Stimulated activated CD8-positive, alpha-beta memory T cell treated with anti-CD3 and anti-CD28 coated beads, Interleukin-2, amount 100 ng/mL, for 1 hour (primary cell): ENCODE measurements at places on chromosomes 5 and 9.

DNA sequence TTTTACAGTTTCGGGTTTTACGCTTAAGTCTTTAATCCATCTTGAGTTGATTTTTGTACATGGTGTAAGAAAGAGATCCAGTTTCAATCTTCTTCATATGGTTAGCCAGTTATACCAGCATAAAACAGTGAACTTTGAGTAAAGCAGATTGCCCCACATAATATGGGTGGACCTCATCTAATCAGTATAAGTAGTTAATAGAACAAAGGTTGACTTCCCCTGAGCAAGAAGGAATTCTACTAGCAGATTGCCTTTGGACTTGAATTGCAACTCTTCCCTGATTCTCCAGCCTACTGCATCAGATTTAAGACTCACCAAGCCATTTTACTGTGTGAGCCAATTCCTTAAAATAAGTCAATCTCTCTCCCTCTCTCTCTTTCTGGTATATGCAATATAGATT lies 173.2 kb downstream of the SNCAIP start:
- DNase-seq = no peak

GRCh38 chr5:171495122-171495700 lies 75.8 kb downstream of the FGF18 start:
- no peak for DNase-seq

GRCh38 chr9:84834426-84834825 lies 164.9 kb downstream of the NTRK2 start:
- no peak for DNase-seq

DNA sequence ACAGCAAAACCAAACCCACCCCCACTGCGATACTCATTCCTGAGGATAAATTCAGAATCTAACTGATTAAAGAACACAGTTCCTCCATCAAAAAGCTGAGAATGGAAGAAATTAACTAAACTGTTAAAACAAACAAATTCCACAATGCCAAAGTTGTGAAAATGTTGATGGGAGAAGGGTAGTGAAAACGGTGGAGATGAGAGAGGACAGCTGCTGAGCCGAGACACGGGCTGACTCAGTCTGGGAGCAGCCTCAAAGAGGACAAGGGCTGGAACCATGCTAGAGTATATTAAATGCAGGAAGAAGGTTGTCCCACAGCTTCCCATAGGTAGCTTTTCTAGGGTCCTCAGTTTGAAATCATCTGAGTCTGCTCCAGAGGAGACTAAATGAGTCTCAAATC lies 14.3 kb downstream of the ADAMTS12 start:
- DNase-seq = no peak

DNA sequence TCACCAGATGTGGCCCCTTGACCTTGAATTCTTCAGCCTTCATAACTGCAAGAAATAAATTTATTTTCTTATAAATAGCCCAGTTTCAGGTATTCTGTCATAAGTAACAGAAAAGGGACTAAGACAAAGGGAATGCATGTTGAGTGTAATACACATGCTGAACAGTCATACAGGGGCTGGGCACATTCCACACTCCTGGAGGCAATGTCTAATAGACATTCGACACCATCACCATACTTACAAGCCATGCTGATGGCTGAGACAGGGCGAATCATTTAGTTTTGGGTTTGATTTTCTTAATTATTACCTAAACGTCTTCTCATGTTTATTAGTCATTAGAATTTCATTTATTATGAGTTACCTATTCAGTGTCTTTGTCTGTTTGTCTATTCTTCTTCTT lies 68.5 kb downstream of the TENT4A start:
- DNase-seq = no peak

DNA sequence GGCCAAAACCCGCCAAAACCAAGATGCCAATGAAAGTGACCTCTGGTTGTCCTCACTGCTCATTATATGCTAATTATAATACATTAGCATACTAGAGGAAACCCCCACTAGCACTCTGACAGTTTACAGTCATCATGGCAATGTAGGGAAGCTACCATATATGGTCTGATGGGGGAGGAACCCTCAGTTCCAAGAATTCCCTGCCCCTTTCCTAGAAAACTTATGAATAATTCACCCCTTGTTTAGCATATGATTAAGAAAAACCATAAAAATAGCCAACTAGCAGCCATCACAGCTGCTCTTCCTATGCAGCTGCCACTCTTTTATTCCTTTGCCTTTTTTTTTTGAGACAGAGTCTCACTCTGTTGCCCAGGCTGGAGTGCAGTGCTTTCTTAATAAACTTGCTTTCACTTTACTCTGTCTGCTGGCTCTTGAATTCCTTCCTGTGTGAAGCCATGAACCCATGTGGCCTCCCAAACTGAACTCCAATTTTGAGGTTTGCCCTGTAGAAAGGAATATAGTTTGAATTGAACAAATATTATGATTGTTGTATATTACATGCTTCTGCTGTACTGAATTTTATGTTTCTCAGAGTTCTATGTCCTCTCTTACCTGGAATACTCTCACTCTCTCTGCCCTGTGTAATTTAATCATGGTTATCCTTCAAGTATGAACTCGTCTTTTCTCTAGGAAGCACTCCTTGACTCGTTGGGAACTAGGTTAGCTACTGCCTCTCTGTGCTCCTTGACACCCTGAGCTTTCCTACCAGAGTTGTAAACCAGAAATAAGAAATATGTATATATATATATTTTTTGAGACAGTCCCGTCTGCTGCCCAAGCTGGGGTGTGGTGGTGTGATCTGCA lies 59.8 kb downstream of the KIAA1958 start:
- no peak for DNase-seq

DNA sequence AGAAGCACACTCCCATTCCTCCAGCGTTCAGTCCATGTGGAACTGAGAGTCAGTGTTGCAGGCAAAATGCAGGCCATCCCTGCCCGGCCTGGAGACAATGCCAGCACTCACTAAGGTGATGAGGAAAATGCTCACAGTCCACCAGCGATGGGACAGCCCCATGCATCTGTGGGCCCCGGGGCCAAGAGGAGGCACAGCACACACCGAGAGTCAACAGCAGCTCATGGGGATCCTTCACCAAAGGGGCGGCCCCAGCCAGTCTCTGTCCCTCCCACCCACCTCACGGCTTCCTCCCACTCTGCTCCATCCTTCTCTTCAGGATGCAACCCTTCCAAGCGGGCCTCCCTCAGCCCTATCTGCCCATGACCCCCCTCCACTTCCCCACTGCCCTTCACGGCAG lies 6.2 kb downstream of the SEMA4D start:
- DNase-seq = no peak

DNA sequence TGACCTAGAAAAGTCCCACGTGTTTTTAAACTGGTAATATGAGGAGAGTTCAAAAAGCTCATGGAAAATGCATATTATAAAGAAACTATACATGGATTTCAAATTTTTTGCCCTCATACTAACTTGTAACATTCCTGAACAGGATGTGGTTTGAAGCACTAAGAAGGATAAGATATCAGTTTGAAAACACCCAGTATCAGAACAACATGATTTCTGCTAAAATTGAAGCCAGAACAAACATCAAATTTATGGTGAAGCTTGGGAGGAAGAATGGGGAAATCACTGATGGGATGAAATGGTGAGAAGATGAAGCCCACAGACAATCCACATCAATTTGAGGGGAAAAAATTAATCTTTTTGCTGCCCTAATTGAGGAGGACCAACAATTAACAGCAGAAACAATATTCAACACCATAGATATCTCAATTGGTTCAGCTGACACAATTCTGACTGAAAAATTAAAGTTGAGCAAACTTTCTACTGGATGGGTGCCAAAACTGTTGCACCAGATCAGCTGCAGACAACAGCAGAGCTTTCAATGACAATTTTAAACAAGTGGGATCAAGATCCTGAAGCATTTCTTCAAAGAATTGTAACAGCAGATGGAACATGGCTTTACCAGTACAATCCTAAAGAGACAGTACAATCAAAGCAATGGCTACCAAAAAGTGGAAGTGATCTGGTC lies 113.2 kb upstream of the SNX2 start:
- DNase-seq = no peak

GRCh38 chr5:43386960-43387362 lies 25.2 kb downstream of the CCL28 start:
- DNase-seq = no peak

GRCh38 chr5:6195711-6196358 lies 182.5 kb downstream of the MED10 start:
- no peak for DNase-seq

GRCh38 chr5:2119573-2119972 lies 236.8 kb upstream of the IRX4 start:
- DNase-seq = no peak

DNA sequence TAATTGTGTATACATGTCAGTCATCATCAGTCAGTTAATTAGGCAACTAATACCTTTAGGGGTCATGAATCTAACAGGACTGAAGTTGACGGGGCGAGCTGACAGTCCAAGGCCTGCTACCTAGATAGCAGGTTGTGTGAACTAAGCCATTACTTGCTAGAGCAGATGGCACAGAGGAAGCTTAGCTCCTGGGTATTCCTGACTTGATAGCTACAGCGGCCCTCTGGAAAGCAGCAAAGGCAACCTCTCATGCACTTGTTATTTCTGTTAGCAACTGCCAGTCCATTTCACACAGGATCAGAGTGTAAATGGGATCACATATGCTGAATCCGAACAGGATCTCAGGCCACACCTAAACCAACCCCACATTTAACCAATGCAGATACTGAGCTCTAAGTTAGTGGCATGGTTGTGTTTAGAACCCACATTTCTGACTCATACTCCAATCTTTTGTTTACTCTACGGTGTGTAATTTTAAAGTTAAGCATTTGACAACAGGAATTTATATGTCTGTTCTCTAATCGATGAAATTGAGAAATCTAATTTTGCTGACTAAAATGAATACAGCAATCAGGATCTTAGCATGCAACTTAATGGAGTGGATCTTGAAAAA lies 521.3 kb upstream of the ZNF608 start:
- no peak for DNase-seq

DNA sequence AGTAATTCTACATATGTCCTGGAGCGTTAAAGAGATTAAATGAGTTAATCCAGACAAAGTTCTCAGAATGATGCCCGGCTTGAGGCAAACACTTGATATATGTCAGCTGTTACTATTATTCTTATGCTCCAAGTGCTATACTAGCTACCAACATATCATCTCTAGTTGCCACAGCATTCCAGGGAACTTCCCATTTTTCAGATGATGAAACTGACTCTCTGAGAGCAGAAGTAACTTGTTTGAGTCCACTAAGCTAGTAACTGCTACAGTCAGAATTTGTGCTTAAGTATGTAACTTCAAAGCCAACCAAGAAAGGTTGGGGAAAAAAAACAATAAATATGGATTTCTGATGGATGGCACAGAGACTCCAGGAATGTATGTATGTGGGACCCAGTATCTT lies 98.1 kb downstream of the CDK5RAP2 start:
- no peak for DNase-seq

DNA sequence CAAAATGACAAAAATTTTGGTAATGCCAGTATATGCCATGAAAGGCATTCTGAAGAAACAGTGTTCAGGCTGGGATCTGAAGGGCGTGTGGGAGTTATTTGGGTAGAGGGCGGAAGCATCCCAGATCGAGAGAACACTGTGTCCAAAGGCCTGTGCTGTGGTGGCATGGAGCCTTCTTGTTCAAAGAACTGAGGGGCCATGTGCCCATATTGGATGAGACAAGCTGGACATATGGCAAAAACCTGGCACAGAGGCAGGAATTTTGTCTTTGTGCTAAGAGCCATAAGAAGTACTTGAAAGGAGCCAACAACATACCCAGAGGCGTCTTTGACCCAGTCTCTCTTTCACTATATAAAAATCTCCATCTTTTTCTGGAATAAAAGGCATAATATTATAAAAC lies 128.0 kb downstream of the SYK start:
- no peak for DNase-seq
